Activated T-helper 1 cell treated with Interleukin-2 at 50 U/mL for 16 hours (primary cell): ENCODE measurements at places on chromosomes 7 and 10.
A peak's percentile ranks its signal among the peaks of the same experiment; 100 is the strongest.

- DNase-seq: no peak
Measured at GRCh38 chr10:14247377-14248116, 83.2 kb downstream of the FRMD4A start.

DNA sequence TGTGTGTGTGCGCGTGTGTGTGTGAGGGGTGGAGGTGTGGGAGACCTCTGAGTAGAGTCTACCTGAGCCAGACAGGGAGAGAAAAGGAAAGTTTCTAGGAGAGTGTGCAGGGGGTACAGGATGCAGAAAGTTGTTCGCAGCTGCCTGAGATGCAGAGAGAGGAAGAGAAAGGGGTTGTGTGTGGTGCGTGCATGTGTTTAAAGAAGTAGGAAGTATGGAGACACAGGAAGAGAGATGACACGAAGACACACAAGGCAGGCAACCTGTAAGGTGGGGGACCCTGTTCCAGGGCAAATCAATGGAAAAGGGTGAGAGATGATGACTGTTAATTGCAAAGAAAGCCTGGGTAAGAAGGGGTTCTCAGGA, 52.2 kb downstream of the C10orf105 start:
- DNase-seq: no peak

- DNase-seq: no peak
Measured at GRCh38 chr10:14532473-14533251, 201.9 kb upstream of the FRMD4A start.

DNA sequence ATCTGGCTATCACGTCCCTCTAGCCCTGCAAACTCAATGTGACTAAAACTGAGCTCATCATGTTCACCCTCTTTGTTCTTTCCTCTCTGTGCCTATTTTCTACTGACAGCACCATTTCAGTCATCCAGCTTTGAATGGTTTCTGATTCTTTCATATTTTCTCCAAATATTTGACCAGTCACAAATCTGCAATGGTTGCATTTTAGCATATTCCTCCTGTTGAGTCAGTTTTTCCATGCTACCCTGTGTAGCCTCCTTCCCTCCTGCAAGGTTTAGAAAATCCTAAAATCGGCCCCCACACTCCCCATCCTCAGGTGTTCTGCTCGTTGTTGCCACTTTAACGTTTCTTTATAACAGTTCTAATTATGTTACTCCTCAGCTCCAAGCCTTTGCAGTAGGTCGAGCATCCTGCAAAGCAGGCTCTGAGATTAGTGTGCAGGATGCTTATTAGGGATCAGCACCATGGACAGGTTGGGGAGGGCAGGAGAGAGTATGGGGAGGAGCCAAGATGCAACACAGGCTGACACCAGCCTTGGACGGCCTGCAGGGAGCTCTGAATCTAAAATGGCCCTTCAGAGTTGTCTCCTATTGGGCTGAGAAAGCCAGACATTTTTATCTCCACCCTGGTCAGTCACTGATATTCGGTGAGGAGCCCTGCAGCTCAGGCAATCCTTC, 531.0 kb upstream of the COBL start:
- no peak for DNase-seq

GRCh38 chr10:70652761-70653657, 19.3 kb upstream of the ADAMTS14 start:
- DNase-seq: no peak

DNA sequence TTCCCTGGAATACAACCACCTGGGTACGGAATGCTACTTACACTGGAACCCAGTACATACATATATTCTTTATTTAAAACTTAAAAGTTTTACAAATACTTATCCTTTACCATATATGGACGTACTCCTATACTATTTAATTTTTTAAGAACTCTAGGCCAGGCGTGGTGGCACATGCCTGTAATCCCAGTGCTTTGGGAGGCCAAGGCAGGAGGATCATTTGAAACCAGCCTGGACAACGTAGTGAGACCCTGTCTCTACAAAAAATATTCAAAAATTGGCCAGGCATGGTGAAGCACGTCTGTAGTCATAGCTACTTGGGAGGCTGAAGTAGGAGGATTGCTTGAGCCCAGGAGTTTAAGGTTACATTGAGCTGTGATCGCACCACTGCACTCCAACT, 2.0 kb downstream of the RBM28 start:
- no peak for DNase-seq

- no peak for DNase-seq
Measured at GRCh38 chr10:106082865-106083264, 1081.6 kb downstream of the SORCS1 start.

GRCh38 chr10:91316486-91316885, 93.7 kb upstream of the HECTD2 start:
- no peak for DNase-seq

GRCh38 chr7:33107136-33108066, 1.8 kb downstream of the RP9 start:
- DNase-seq: no peak

- no peak for DNase-seq
Measured at GRCh38 chr7:94654783-94655125, 1.2 kb downstream of the SGCE start.

GRCh38 chr10:104197364-104197763, 34.8 kb downstream of the CFAP43 start:
- DNase-seq: no peak

- DNase-seq: no peak
Measured at GRCh38 chr10:10164848-10165247, 852.8 kb upstream of the CELF2 start.

DNA sequence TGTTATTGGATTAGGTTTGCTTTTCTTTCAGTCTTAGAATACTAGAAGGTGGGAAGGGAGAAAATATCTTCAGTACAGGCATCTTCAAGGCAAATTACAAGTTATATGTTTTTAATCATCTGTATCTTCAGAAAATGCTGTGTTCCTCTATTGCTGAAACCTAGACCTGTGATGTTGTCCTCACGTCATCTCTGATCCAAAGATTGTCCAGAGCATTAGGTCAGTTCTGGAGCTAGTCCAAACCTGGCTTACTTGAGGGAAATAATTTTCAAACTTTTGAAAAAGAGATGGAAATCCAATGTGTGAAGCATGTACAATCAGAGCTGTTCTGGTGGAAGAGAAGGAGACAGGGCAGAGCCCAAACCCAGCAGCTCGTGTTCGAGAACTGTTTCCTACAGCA, 217.3 kb downstream of the ZEB1 start:
- DNase-seq: no peak

DNA sequence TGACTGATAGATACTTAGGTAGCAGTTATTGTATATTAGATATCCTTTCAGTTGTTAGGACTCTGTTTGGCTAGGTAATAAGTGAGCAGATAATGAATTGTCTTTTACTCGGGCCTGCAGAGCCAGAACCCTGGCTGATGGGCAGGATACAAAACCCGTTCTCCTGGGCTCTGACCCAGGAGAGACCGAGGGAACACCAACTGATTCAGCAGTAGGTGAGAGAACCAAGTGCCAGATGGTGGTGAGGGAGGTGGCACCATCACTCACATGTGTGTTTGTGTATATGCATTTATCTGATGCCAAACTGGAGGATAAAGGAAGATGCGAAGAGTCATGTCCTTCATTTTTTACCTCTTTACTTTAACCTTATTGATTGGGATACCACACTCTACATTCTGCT, 115.7 kb upstream of the SAMD8 start:
- no peak for DNase-seq

GRCh38 chr10:4649886-4650508, 176.0 kb upstream of the AKR1E2 start:
- DNase-seq: no peak

GRCh38 chr10:104284846-104285245, 15.9 kb downstream of the GSTO2 start:
- DNase-seq: no peak

- DNase-seq: no peak
Measured at GRCh38 chr10:97575127-97575668, 2.6 kb downstream of the ANKRD2 start.

- no peak for DNase-seq
Measured at GRCh38 chr7:99842926-99843325, 15.1 kb downstream of the CYP3A43 start.

DNA sequence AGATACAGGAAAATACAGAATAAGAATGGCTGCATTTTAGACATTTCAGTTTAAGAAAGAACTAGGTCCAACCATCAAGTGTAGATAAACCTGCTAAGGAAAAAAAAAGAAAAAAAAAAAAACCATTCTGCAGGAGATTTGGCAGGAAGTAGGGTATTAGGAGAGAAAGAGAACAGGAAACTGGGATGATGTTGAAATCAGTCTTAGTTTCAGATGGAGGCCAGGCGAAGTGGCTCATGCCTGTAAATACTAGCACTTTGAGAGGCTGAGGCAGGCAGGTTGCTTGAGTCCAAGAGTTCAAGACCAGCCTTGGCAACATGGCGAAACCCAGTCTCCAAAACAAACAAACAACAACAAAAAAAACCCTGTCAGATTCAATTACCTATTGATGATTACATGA, 120.2 kb downstream of the RAB11FIP2 start:
- no peak for DNase-seq

DNA sequence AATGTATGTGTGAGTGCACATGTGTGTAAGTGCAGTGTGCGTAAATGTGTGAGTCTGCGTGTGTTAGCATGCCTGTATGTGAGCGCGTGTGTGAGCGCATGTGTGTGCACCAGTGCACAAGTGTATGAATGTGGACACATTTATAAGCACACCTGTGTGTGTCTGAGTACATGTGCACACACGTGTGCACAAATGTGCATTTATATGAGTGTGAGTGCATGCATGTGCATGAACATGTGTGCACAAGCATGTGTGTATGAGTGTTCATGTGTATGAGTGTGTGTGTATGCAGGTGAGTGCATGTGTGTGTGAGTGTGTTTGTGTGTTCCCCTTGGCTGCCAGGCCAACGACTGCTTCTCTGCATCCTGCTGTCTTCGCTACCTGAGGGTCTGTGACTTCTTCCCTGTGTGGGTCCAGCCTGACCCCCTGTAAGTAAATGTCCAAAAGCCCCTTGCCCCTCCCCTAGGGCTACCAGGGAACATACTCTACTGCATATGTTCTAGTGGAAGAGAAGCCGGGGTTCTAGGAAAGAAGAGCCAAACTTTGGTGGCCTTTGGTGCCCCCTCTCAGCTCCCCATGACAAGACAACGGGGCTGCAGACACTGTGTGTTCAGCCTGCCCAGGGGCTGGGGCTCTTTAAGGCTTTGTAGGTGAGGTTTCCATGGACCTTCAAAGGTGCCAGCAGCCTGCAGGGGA, 17.0 kb downstream of the GOLGA7B start:
- DNase-seq: no peak

- DNase-seq: no peak
Measured at GRCh38 chr7:35691827-35692307, 3.1 kb downstream of the HERPUD2 start.

- DNase-seq: no peak
Measured at GRCh38 chr7:90412458-90413184, 9.4 kb downstream of the CLDN12 start.

- DNase-seq: no peak
Measured at GRCh38 chr10:133235265-133235855, 2.3 kb upstream of the VENTX start.

DNA sequence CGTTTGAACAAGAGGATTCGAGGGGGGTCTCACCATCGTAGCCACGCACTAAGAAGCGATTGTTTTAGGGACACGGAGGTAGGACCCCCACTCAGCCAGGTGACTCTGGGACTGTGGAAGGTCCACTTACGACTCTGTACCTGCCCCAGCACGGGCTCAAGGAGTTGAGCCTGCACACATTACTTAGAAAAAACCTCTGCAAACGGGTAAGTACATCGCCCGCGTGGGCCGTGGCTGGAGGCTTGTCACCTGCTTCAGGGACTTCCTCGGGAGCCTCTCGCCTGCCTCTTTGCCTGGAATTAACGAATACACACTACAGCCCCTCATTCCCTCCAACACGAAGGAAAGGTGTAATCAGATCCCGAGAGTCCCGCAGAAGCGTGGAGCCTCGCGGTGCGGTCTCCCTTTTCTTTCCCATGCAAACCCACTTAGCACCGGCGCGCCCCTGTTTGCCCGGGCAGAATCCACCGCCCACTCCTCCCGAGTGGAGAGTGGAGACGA, 826 bp downstream of the PODXL start:
- DNase-seq: no peak

- peak; percentile 8 for DNase-seq
Measured at GRCh38 chr10:6382081-6382480, 179.3 kb downstream of the PFKFB3 start.

- DNase-seq: no peak
Measured at GRCh38 chr7:113963356-113963755, 44.5 kb upstream of the PPP1R3A start.

GRCh38 chr7:8005279-8005678, 36.7 kb downstream of the GLCCI1 start:
- DNase-seq: no peak

- no peak for DNase-seq
Measured at GRCh38 chr10:51273574-51273973, 199.3 kb downstream of the PRKG1 start.

GRCh38 chr7:79317728-79318127, 135.7 kb downstream of the MAGI2 start:
- DNase-seq: no peak

DNA sequence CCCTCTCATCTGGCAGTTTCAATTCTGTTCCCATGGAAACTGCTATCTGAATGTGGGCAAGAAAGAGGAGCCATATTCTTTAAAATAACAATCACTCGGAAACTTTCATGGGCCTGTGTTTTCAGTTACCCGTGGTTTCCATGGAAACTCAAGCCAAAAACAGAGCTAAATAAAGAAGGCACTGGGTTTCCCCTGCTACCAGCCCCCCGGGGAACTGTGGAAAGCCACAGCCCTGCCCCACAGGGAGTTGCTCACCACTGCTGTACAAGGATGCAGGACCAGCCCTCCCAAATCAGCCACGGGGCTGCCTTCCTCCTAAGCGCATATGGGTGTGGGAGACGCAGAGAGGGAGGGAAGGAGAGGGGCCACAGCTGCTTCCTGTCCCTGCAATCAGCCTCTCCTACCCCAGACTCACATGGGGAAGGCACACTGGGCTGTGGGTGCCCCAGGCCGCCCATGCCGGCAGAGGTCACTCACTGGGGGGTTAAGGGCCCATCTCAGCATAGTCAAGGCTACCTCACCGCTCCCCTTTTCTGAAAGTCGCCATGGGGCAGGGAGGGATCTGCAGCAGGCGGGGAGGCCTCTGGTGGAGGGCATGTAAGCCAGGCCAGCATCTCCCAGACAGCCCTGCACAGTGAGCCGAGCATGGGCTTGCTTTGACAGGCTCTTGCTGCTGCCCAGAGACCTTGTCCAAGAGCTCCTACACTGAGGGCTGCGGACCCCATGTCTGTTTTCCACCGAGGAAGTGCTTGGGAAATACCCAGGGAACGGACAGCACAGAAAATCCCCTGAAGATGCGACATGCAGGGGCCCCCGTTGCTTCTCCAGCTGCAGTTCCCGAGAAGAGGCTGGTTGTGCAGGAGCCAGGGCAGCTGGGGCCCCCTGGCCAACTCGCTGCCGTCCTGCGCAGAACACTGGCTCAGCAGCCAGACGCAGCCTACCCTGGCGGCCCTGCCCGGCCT, 157.3 kb upstream of the PPP2R2D start:
- DNase-seq: no peak

DNA sequence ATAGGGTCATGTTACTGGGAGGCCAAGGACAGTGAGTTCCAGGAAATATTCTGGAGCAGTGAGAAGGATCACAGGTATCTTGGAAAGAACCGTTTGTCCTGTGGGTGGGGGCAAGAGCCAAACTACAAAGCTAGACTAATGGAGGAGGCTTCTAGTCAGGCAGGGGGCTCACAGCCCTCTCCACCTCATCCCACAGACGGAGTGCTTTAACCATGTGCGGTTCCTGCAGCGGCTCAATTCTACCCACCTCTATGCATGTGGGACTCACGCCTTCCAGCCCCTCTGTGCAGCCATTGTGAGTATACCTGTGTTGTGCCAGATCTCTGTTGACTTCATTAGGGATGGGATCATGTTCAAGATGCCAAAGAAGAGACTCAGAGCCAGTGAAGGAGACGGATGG, 8.1 kb downstream of the SEMA4G start:
- no peak for DNase-seq

- DNase-seq: no peak
Measured at GRCh38 chr10:100970076-100970913, 991 bp downstream of the SEMA4G start.
